Stimulated activated CD4-positive, alpha-beta T cell treated with anti-CD3 and anti-CD28 coated beads, Interleukin-15, amount 100 ng/mL, for 48 hours (primary cell): ENCODE measurements at places on chromosomes 6 and 20.

DNA sequence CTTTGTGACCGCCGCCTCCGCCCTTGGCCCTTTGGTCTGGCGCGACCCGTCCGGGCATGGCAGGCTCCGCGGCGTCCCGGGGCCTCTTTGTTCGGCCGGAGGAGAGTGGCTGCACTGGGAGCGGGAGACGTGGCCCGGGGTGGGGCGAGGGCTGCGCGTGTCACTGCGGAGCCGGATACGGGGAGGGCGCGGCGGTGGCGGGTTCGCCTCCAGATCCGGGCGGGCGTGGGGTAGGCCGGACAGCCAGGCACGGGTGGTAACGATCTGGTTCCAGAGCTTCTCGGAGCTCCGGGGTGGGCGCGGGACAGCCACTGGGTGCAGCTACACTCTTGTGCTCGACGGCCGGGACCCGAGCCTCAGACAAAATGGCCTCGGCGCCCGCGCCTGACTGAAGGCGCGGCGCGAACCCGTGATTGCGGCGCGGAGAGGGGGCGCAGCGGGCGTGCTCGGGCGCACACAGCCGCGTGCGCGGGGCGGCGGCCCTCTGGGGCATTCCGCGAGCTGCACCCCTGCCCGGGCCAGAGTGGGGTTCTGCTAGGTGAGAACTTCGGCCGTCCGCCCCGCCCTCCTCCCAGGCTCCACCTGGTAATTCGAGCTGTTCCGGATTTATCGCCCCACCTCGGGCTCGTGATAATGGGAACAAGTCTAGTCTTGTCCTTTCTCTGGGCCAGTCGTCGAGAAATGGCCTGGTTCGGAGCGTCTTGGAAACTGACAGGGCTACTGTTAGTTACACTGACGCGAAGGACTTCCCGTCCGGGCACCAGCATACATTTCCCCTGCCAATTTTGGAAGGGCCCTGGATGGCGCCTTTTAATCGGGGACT is 1.0 kb downstream of the LOC128125822 start:
- peak; percentile 41 for DNase-seq

DNA sequence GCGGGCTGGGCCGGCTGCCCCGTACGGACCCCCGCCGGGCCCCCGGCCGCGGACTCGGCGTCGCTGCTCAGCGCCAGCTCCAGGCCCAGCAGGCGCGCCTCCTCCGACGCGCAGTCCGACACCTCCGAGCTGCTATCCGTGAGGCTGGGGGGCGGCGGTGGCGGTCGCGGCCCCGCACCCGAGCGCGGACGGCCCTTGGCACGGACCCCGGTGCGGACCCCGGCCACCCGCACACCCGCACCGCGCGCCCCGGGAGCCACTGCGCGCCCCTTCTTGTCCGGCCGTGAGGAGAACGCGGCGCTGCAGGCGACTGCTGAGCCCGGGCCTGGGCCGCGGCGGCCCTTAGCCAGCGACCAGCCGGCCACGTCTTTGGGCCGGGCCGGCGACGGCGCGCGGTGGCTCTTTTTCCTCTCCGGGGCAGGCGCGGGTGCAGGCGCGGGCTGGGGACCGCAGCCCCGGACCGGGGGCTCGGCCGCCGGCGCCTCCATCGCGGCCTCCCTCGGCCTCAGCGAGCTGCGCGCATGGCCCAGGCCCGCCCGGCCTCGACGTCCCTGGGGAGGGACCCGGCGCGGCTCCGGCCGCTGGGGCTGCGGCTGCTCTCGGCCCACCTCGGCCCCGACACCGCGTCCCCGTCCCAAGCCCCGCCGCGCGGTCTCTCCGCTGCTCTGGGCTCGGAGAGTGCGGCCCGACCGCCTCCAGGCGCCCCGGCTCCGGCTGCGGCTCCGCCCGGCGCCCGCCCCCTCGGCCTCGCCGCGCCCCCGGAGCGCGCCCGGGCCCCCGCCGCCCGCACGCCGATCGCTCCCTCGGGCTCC is 12.9 kb upstream of the TLDC2 start:
- DNase-seq = no peak

- DNase-seq = peak; percentile 12
Measured at GRCh38 chr20:584161-584970, 25.7 kb downstream of the TCF15 start.

DNA sequence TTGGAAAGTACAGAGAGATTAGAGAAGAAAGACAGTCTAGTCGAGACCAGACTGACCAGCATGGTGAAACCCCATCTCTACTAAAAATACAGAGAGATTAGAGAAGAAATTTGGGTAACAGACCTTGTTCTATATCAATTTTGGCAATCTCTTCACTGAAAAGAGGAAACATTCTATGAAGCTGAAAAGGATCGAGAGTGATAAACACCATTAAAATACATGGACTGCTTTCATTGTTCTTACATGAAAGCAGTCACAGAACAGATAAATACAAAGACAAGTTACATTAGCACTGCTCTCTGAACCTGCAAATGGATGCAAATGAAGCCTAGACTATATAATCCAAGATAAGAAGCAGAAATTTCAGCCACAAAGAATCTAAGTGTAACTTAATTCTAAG is 8.4 kb upstream of the OPRM1 start:
- no peak for DNase-seq

GRCh38 chr6:14012313-14013030 is 87.7 kb downstream of the RNF182 start:
- DNase-seq = no peak

- no peak for DNase-seq
Measured at GRCh38 chr6:141783585-141783984, 349.1 kb upstream of the GJE1 start.

- no peak for DNase-seq
Measured at GRCh38 chr6:141925001-141925400, 207.7 kb upstream of the GJE1 start.

DNA sequence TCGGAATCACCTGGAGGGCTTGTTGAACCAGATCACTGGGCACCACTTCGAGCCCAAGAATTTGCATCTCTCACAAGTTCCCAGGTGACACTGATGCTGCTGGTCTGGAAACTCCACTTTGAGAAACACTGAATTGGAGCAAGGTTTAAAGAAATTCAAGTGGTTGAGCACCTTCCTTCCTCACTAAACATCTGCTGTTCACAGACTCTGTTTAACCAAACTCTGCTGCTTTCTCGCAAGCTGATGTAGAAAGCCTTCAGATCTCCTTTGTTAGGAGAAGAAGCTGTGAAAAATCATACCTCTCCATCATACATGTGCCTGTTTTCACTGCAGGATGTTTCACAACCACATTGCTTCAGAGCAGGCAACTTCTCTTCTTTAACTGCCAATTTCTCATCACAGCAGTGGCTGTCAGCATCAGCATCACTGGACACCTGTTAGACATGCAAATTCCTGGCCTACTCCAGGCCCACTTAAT is 87.5 kb upstream of the TOP1 start:
- DNase-seq = no peak

DNA sequence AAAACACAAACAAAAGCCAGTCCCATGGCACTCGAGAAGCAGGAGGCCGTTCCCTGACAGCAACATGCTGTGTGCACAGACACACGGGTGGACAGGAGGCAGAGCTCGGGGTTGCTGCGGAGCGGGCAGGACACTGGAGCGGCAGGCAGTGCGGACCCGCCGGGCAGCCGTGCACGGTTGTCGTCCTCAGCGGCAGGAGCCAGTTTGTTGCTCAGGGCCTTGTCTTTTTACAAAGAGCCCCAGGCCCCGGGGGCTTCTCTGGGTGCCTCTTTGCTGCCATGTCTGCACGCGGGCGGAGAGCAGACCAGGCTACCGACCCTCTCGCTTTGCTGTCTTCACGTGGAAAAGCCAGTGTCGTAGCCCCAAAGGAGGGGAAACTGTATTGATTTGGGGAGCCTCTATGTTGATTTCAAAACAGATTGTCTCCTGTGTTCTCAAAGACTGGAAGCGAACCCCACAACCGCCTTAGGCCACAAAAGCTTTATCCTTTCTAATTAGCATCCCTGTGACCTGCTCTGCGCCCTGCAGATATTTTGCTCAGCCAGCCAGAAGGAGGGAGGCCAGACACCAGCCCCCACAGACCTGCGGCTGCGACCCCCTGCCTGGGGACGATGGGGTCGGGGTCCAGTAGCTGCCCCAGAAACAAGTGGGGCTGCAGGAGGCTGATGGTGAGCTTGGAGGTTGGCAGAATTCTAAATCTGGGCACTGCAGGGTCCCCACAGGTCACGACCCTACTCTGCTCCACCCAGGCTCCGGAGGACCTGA is 50.2 kb downstream of the ERMARD start:
- DNase-seq = no peak

DNA sequence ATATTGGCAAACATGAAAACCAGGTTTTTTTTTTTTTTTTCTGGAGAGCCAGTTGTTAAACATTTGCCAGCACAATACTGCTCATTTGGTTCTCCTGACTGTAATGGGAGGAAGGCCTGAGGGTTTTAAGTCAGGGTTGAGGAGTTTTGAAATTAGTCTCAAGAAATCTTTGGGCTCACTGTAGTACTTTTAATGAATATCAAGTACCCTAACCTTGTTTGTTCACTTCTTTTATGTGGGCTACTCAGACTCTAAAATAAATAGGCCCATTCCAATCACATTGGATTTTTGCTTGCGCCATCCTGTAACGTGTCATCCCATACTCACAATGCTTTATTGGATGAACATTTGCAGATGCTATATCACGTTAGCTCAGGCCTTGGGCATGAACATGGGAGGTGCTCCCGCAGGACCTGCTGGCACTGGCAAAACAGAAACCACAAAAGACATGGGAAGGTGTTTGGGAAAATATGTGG is 146.9 kb downstream of the DNAH8 start:
- no peak for DNase-seq

DNA sequence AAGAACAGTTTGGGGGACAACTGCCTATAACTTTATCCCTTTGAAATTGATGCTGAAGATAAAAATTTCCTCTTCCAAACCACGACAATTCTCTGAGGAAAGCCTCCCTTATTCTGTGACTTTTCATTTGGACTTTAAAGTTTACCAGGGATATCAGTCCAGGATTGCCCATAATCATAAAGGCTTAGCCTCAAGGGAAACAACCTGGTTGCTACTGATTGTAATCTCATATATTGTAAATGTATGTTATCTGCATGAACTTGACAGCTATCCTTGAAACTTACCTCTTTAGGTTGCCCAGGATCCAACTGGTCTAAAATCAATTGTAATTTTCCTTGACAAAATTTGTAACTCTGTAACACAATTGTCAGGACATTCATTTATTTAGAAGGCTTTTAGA is 23.8 kb downstream of the TBC1D32 start:
- DNase-seq = no peak

- no peak for DNase-seq
Measured at GRCh38 chr6:5468586-5468985, 207.3 kb downstream of the FARS2 start.

DNA sequence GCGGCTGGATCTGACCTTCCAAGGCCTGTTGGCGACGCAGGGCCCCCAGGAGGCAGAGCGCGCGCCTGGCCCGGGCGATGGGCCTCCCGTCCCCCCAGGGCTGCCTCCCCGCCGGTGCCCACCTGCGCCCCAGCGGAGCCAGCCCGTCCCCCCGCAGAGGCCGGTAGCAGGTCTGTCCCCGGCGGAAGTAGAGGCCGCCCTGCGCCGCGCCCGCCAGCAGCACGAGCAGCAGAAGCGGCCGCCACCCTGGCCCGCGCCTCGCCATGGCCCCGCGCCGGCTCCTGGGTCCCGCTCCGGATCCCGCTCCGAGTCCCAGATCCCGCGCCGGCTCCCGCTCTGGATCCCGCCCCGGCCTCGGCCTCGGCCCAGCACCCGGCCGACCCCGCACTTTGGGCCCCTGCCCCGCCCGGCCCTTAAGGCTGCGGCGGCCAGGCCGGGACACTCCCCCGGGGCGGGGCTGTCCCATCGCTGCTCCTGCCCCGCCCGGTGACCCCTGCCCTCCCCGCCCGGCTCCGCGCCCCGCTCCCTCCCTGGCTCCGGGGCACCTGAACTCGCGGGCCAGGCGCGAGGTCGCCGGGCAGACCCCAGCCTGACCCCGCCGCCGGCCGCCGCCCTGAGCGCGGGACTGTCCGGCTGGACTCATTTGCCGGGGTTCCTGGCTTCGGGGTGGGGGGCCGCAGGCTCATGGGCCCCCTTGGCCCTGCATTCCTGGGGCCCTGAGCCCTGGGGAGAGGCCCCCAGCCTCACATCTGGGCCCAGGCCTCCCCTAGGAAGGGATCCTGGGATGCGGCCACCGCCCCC is at the start of gene CTSZ:
Gene CTSZ (minus strand): TSS at position 391 of the 801 bp plus-strand sequence. CDS start 126 bp downstream, at position 265.
- DNase-seq = peak; percentile 48

DNA sequence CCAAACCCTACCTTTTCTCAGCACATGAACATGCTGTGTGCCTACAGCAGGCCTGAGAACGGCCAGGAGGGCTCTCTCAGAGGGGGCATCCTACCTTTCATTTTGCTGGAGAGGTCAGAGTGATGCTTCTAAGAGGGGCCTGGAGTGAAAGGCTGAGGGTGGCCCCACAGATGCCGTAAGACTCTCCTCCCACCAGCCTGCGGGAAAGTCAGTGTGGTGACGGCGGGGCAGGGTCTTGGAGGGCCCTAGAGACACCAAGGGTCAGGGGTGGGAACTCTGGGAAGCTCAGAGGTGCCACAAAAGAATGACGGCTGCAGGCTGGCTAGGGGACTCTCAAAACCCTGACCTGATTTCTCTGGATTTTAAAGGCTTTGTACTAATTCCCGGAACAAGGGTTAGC is 107.6 kb downstream of the SLC23A2 start:
- no peak for DNase-seq

DNA sequence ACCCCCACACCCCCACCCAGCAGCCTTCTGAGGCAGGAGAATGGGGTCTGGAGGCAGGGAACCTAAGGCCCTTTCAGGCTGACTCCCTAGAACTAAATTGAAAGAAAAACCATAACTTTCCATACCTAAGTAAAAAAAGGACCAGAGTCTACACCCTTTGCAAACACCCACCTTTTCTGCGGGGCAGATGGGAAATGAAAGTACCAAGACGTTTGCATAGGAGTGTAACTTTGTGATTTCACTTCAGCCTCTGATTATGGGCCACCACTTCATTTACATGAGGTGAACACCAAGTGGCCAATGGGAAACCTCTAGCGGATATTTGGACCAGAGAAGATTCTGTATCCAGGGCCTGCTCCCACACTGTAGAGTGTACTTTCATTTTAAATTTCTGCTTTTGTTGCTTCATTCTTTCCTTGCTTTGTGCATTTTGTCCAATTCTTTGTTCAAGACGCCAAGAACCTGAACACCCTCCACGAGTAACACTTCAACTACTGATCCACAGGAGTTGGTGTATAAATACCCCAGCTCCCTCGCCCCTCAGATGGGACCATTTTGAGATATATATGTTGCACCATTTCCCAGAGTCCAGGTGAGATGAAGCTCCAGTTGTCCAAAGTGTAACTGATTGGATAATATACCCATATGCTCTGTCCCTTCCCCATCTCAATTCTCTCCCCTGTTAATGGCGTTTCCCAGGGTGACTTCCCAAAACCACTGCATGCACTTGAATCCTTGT is 18.9 kb upstream of the SRSF6 start:
- DNase-seq = no peak

GRCh38 chr20:40551125-40551530 is 137.9 kb downstream of the MAFB start:
- no peak for DNase-seq

- DNase-seq = no peak
Measured at GRCh38 chr6:34416877-34417371, 8.9 kb downstream of the RPS10 start.

DNA sequence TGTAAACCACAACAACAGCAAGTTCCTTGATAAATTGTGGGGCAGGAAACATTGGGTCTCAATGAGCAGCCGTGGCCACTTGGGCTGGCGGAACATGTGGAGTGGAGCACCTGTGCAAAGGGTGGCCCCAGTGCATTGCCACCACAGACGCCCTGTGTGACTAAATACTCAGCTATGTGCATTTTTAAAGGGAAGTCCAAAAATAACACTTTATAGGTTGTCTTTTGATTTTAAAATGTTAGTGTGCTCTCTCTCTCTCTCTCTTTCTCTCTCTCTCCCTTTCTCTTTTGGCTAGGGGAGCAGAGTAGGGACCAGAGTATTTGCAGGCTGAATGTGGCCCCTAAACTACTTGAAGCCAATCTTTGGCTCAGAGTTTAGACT is 236.3 kb downstream of the BCAS1 start:
- no peak for DNase-seq

GRCh38 chr6:166075186-166075585 is 92.5 kb downstream of the TBXT start:
- DNase-seq = no peak
